ENCODE measurements at places on chromosomes 6 and 20.

GRCh38 chr20:40072907-40073306 is 616.1 kb downstream of the MAFB start:
- no peak for DNase-seq

- DNase-seq: no peak
These were observed 162.0 kb upstream of the MLN start for GRCh38 chr6:33965766-33966165.

DNA sequence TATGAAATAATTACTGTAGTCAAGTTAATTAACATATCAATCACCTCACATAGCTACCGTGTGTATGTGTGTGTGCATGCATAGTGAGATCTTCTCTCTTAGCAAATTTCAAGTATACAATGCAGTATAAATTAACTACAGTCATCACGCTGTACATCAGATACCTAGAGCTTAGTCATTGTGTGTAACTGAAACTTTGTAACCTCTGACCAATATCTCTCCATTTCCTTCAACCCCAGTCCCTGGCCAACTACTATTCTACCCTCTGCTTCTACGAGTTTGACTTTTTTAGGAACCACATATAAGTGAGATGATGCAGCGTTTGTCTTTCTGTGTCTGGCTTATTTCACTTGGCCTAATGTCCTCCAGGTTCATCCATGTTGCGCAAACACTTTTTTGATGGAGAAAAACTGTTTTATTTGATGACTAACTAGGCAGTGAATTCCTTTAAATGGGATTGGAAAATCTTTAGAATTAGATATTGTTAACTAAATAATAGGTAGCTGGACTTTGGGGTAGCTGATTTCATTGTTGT is 459.5 kb downstream of the DHX35 start:
- DNase-seq: no peak

DNA sequence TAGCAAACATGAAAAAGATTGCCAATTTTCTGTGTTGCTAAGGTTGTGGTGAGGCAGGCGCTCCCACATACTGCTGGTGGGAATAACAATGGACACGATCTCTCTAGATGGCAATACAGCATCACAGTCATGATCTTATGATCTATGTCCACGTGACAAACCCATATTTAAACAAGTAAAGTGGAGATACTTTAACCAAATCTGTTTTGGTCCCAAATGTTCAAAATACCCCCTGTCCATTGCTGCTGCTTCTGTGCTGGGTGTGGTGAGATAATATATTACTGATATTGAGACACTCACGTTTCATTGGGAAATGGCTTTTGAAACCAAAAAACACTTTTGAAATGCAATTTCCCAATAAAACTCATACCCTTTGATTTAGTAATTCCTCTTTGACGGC is 23.0 kb downstream of the SIRPD start:
- no peak for DNase-seq

GRCh38 chr6:88174906-88175305 is 8.8 kb upstream of the CNR1 start:
- no peak for DNase-seq

Measured in activated gamma-delta T cell (primary cell).